NCI-H748 treated with DMSO at 0.1 percent for 48 hours (cell line): ENCODE measurements at places on chromosomes 3 and 15.

GRCh38 chr15:98083203-98083910, 122.9 kb downstream of the ARRDC4 start:
- DNase-seq = no peak

- DNase-seq = no peak
Observed at GRCh38 chr15:57751177-57751800, 44.8 kb downstream of the POLR2M start.

GRCh38 chr15:45128971-45129639, 574 bp downstream of the DUOXA1 start:
- no peak for DNase-seq

DNA sequence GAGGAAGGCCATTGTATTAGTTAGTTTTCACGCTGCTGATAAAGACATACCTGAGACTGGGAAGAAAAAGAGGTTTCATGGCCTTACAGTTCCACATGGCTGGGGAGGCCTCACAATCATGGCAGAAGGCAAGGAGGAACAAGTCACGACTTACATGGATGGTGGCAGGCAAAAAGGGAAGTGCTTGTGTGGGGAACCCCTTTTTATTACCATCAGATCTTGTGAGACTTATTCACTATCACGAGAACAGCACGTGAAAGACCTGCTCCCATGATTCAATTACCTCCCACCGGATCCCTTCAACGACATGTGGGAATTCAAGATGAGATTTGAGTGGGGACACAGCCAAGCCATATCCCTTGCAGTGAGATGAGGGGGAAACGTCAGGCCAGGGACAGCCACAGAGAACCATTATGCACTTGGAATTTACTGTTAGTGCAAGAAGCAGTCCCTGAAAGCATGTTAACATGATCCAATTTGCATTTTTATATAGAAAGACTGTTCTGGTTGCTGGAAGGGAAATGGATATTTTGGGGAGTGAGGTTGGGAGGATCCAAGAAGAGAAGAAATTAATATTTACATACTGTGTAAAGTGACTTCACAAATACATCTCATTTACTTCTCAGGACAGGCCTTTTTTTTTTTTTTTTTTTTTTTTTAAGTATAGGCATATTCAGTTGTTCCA, 87.1 kb downstream of the ARNT2 start:
- DNase-seq = no peak

GRCh38 chr3:56758539-56758981, 43.2 kb downstream of the ARHGEF3 start:
- no peak for DNase-seq

- no peak for DNase-seq
Observed at GRCh38 chr3:152458376-152459117, 189.8 kb downstream of the MBNL1 start.

- no peak for DNase-seq
Observed at GRCh38 chr3:175257123-175257522, 398.0 kb downstream of the NAALADL2 start.

DNA sequence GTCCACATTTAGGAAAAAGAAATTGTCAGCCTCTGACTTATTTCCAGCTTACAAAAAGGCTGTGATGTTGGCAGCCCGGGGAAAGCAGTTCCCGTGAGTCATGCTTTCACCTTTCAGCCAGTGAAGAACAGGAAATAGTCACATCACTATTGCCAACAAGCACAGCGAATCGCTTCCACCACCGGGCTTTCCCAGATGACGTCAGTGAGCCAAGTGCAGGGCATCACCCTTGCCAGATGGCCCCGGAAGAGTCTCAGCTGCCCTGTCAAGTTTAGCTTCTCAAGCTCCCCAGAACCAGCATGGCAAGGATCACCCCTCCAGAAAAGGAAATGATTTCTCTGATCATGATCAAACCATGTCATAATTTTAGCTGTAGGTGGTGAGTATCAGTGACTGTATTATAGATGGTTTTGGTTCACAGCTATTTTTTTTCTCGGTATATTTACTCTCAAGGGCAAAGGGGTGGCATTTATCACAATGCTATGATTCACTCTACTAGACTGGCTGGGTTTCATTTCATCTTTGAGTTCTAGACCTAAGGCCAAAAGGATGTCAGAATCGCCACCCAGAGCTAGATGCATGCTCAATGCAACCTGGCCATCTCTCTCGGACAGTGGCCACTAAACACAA, 32.9 kb downstream of the B3GNT5 start:
- DNase-seq = no peak

GRCh38 chr15:95226835-95227234, 995.5 kb downstream of the MCTP2 start:
- DNase-seq = no peak

DNA sequence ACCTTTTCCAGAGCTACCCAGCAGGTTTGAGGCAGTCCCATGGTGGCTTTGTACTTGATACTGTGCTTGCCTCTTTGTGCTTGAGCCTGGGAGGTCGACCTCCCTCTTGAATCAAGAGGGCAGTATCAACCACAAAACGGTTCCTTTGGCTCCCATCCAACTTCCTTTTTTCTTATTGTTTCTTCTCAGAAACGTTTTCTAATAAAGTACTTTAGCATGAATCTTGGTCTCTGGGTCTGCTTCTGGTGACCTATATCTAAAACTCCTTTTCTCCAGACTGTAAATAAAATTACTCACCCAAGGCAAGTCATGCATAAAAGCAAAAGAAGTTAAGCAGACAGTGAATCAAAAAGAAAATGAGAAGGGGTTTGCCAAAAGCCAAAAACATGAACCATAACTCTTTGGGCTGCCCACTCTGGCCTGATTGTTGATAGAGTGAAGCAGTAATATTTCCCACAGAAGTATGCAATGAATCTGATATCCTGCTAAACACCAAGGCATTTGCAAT, 112.2 kb upstream of the SLC4A7 start:
- DNase-seq = no peak

DNA sequence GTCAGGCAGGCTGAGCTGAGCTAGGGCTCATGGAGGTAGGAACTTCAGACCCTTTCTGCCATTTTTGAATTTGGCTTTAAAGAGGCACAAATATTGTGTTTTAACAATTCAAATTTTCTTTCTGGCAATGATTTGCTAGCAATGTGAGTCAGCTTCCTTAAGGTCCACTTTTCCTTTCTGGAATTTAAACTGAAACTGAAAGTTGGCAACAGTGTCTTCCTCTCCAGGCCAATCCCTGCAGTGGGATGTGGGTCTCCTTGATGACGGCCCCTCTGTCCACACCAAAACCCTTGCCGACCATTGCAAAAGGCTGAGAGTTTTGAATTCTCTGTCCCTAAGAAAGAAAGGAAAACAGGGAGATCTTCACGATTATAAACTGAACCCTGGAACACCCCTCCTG, 27.1 kb downstream of the RPSA start:
- no peak for DNase-seq

- DNase-seq = no peak
Observed at GRCh38 chr3:37032961-37033360, 39.6 kb downstream of the MLH1 start.

- DNase-seq = no peak
Observed at GRCh38 chr3:39408493-39409372, 2.2 kb downstream of the RPSA start.

DNA sequence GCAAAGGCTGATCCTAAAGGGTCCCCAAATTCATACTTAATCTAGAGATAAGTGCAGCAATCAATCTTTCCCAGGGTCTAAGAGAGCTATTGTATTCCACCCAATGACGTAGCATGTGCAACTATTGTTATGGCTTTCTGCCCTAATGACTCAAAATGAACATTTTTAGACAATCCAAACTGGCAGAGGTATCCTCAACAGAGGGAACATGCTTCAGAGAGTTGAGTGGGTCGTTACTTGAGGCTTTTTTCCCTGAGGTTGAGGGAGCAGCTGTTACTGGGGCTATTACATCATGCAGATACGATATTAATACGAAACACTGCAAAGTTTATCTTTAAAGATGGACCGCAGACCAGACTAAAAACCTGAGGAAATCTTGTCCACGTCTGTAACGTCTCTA, 278.3 kb upstream of the WNT5A start:
- no peak for DNase-seq

GRCh38 chr3:152505926-152506325, 237.2 kb downstream of the MBNL1 start:
- DNase-seq = no peak

DNA sequence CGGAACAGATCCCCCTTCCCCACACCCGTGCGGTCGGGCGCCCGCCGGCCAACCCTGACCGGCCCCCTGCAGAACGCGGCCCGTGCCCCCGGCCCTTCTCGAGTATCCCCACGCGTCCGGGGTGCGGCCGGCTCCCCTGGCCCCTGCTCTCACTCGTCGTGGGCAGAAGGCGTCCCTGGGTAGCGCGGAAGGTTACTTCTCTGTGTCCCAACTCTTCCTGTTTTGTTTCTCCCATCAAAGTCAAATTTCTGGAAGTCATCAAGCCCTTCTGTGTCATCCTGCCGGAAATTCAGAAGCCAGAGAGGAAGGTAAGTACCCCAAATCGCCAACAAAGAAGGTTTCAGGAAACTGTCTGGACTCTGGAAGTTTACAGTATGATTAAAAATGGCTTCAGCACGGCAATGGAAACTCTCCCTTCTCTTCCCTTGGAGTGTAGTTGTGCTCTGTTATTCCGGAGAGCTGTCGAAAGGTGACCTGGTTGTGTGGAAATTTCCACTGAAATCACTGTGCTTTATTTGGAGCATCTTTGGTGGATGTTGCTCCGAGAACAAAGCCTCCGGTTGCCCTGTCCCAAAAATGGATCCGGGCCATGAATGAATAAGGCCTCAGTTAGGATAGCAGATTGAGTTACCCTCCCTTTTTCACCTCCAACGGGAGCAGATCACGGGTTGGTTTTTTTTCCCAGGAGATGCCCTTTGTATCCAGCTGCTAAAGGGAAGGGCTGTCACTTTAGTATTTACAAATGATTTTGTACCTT, 536 bp downstream of the SEC61A1 start:
- no peak for DNase-seq

- no peak for DNase-seq
Observed at GRCh38 chr15:32637704-32638103, 3.8 kb upstream of the SCG5 start.

DNA sequence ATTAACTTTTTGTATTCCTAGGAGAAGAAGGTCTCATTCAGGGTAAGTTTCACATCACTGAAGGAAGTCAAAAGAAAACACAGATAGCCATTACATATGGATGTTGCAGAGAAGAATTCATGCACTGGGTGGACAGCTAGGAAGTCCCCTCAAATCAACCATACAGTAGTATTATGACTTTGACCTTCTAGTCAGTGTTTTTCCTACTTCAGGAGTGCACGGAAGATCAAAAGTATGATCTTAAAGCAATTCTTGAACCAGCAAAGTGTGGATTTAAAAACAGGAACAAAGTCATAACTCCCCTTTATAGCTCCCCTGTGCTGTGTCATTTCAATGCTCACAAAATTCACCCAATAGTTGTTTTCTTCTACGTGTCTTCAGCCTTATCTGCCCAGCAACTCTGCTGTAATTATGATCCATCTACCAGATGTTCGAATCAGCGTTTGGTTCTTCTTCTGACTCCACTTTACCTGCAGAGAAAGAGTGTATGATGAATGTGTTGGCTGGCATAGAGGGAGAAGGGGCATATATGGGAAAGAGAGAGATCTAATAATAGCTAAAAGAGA, 118.1 kb upstream of the MEIS2 start:
- no peak for DNase-seq

GRCh38 chr15:28101983-28102441, 2.9 kb upstream of the OCA2 start:
- DNase-seq = no peak

GRCh38 chr3:156702367-156702766, 28.0 kb downstream of the TIPARP start:
- DNase-seq = no peak

GRCh38 chr3:157175691-157176507, 16.0 kb upstream of the CCNL1 start:
- no peak for DNase-seq

GRCh38 chr3:33146791-33147445, 33.1 kb downstream of the CRTAP start:
- no peak for DNase-seq

DNA sequence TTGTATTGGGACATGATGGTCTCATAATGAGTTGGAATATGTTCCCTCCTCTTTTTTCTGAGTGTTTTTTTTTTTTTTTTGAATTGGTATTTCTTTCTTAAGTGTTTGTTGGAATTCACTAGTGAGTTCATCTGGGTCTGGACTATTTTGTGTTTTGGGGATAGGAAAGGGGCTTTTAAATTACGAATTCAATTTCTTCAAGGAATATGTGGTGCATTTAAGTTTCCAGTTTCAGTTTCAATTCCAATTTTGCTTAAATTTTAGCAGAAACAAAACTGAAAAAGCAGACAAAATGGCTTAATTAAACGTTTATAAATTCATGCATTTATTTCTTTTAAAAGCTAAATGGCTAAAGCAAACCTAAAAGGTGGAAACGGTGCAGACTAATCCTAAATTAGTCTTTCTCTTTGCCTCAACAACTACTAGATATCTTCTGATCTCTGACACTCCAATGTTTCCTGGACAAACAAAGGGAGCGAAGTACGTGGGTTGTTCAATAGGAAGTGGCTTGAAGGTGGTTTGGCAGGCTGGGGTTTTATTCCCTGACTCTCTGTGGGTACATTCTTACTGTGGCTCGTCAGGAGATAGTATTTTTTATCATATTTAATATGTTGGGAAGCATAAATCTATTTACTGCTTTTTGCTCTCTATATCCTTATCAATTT, 50.0 kb upstream of the CORO2B start:
- no peak for DNase-seq

GRCh38 chr15:57387564-57388076, 11.3 kb downstream of the CGNL1 start:
- peak; percentile 82 for DNase-seq

GRCh38 chr15:30940359-30940758, 36.6 kb downstream of the FAN1 start:
- no peak for DNase-seq

- DNase-seq = no peak
Observed at GRCh38 chr3:172717493-172718088, 6.7 kb upstream of the NCEH1 start.

DNA sequence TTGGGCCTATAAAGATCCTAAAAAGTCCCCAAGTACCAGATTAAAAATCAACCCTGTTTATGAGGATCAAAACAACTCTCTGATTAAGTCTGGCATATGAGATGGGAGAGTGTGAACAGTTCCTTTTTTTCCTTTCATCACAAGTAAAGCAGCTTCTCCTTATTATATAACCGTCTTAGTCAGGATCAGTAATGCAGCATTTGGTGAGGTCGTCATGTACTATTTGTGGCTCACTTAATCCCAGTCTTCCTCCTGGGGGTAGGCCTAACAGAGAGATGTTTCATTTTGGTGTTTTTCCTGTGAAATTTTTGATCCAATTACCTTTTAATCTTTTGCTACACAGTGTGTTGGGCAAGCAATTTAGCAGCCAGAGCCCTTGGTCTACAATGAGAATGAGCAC, 333.1 kb upstream of the KCNMB2 start:
- DNase-seq = no peak

DNA sequence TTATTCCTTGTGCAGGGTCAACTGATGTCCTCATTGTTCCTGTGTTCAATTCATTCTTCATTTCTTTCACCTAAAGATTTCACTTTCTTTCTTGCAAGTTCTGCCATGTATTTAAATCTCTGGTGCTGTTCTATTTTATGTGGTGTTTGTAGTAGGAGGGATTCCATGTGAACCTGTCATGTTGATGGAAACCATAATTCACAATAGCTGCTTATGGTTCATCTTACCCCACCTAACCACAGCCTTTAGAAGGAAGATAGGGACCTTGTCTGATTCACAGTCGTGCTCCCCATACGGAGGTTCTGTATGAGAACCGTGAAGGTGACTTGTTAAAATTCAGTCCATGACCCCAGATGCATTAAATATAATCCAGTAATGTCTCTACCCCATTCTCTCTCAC, 21.9 kb downstream of the SLCO2A1 start:
- no peak for DNase-seq
